ENCODE measurements at places on chromosomes 11 and 22.
A peak's percentile ranks its signal among the peaks of the same experiment; 100 is the strongest.

- DNase-seq, result no peak
These were observed 83.6 kb upstream of the BDNF start for GRCh38 chr11:27783701-27784355.

DNA sequence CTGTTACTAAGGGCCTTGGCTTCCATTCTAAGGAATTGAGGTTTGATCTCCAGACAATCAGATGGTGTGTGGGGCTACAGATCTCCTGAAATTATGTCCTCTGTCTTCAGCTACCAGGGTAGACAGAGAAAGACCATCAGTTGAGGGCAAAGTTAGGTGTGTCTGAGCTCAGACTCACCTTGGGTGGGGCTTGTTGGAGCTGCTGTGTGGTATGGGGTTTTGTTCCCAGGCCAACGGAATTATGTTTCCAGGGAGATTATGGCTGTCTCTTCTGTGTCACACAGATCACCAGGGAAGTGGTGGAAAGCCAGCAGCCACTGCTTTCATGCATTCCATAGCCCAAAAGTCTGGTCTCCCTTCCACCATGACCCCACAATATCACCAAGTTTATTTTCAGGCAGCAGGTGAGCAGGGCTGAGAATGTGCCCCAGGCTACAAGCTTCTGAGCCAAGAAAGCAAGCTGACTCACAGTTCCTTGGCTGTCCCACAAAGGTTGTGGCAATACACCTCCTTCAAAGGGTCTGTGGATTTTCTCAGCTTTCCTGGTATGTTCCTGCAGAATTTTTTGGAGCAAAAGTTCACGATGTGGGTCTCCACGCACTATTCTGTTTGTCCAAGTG, 714.9 kb downstream of the LUZP2 start:
- DNase-seq, result no peak

- no peak for DNase-seq
These were observed 40.5 kb downstream of the KREMEN1 start for GRCh38 chr22:29113319-29113718.

DNA sequence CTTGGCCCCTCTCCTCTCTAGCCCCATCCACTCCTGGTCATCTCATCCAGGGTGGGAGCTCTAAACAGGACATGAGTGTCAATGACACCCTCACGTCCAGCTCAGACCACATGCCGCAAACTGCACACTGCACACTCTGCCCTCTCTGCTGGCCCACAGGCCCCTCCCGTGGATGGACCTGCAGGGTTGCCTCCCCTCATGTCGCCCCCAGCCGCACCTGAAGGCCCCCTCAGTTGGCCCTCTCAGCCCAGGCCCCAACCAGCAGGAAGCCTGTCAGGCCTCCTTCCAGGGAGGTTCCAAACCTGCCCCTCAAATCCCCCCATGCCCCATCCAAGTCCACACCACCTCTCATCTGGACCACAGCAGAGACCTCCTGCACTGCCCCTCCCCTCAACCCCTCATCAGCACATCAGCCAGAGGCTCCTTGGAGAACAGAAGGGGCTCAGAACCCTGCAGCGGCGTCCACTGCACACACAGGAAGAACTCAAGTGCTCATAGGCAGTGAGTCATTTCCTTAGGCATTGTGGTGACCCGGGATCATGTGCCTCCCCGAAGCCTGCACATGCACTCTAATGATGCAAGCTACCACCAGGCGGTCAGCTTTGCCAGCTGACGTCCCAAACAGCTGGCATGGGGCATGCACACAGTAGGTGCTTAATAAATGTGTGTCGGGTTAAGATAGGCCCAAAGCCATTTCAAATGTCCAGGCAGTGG, 12.9 kb upstream of the CDKN1C start:
- DNase-seq, result peak; percentile 90

GRCh38 chr11:18802381-18803257, 11.0 kb upstream of the PTPN5 start:
- peak; percentile 62 for DNase-seq

DNA sequence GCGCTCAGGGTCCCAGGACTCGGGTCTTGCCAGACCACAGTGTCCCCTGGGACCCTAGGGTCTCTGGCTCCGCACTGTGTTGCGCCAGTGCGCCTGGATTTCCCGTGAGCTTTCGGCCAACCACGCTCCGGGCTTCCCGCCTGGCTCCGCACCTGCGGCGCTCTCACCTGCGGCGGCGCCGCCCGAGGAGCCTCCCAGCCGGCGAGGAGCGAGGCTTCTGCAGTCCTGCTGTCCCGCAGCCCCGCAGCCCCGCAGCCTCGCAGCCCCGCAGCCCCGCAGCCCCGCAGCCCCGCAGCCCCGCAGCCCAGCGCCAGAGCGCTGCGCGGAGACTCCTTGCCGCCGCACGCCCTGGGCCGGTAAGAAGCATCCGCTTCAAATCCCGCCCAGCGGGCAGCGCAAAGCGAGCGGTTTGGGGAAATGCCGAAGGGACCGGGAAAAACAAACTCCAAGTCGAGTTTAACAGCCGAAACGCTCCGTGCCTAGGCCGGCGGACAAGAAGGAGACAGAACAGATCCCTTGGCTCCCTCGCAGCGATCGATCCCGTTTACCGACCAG, 939 bp downstream of the ALX4 start:
- DNase-seq, result no peak

GRCh38 chr11:95375886-95376285, 144.9 kb upstream of the SESN3 start:
- no peak for DNase-seq

- DNase-seq, result no peak
These were observed 64.1 kb downstream of the SLC1A2 start for GRCh38 chr11:35355102-35355749.

DNA sequence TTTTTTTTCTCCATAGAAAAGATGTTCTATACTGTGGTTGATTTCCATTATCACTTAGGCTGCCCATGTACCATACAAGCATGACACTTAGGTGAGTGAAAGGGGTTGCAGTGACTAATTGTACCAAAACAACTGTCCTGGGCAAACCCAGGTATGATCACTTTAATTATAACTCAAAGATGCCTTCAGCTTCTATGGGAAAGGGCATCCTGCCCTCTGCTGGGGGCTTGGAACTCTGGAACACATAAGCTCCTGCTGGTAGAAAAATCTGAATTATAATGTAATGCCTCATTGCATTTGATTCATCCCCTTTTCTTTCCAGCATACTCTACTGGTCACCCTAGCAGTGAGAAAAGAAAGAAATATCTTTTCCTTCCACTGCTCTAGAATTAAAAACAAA, 206.3 kb downstream of the DDX10 start:
- DNase-seq, result peak; percentile 35

DNA sequence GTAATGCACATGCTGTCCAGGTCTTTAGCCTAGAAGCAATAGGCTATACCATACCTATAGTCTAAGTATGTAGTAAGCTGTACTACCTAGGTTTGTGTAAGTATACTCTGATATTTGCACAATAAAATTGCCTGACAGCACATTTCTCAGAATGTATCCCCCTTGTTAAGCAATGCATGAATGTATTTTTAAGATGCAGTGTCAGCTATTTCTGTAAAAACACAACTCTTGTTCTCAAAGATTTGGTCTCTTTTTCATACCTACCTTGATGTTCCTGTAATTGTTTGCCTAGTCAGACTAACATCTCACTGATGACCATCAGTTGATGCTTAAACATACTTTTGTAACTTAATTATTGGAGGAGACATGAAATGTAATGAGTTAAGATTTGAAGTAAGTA, 619.9 kb downstream of the CNTN5 start:
- DNase-seq, result no peak

DNA sequence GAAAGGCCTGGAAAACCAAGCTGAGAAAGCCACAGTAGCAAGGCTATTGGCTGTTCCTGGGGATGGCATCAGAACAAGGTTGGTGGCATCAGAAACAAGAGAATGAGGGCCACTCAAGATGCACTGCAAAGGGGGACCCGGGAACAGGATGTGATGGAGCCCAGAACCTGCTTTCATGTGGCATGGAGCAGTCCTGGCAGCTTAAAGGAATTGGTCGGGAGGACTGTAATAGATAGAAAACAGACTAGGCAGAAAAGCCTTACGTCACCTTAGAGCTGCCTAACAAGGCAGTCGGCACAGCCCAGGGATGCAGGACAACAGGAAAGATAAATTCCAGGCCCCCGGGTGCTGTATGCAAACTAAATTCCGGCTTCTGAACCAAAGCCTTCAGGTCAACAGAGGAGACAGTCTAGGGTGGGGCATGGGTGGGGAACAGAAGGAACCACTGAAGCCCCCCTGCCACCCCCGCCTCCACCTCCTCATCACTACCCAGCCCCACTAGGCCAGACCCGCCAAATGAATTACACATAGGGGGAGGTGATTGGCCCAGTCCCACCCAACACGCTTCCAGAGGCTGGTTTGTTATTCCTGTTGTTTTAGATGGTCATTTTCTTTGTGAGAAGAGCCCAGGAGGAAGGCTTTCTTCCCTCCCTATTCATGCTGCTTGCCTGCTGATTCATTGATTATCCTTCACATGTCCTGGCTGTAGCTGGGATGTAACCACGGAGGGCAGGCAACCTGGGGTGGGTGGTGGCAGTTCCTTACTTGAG, 25.7 kb upstream of the LRRC55 start:
- DNase-seq, result no peak

Measured in Kasumi-1 (cell line).